GDM1 (cell line): ENCODE measurements at places on chromosomes 4 and X.

GRCh38 chrX:109629310-109629709, 4.3 kb upstream of the KCNE5 start:
- DNase-seq = no peak

- no peak for DNase-seq
Measured at GRCh38 chr4:6962211-6963041, 52.8 kb downstream of the TBC1D14 start.

DNA sequence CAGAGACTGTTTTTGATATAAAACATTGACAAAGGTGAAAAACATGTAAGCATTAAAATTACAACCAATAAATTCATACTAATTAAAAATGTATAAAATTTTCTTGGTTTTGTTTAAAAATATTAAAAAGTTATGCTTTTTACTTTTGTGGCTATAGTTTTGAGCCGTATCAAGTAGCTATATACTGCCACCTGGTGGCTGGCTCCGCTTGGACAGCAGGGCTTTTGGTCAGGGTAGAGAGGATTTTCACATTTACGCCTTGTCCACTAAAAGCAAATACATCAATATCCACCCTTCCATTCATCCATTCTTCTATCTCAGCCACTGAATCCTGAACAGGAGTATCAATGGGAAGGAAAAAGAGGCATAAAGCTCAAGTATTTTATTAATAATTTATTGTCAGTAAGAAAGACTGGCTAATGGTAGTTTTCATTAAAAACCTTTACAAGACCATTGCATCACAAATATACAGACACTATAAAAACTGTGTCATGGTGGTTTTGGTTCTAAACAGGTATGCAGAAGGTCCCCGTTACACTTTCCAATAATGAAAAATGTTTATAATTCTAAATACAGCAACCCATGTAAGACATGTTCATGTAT, 32.1 kb upstream of the MTNR1A start:
- no peak for DNase-seq

GRCh38 chr4:141563723-141564122, 72.7 kb upstream of the IL15 start:
- no peak for DNase-seq

GRCh38 chr4:173195109-173195508, 26.5 kb downstream of the GALNT7 start:
- no peak for DNase-seq

- DNase-seq = no peak
Measured at GRCh38 chr4:133775881-133776280, 425.7 kb downstream of the PABPC4L start.

- no peak for DNase-seq
Measured at GRCh38 chr4:57777876-57778275, 667.7 kb upstream of the IGFBP7 start.

- DNase-seq = no peak
Measured at GRCh38 chrX:118714521-118714920, 12.9 kb upstream of the IL13RA1 start.

- no peak for DNase-seq
Measured at GRCh38 chrX:2516623-2517022, 15.8 kb upstream of the DHRSX start.

DNA sequence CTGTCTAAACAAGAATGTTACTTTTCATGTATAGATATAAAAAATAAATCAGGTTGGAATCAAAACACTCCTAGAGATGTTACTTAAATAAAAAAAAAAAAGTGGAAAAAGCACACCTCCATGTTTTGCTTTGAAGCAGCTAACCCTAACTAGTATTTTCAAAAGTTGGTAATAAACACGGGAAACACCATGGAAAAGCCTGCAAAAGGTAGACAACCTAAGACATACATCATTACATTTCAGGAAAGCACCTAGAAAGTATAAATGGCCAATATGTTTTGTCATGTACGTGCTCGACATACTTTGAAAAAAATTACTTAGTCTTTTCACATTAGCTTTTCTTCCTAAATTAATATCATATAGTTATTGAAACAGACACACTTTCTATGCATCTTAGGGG, 130.1 kb upstream of the SH3RF1 start:
- no peak for DNase-seq

DNA sequence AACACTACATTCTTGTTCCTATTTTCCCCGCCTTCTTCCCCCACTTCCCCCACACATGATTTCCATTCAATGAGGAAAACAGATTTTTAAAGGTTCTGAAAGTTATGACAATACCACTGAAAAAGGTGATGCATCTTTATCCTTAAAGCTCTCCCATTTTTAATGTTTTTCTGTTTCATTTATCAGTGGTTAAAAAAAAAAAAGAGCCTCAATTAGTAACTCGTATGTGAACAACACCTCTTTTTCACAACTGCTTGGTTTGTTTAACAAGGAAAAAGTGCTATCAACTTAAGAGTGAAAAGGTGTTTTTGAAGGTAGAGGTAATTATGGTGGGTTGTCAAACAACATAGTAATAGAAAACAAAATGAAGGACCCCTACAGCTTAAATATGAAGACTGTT, 8.2 kb upstream of the CAMK2D start:
- no peak for DNase-seq

GRCh38 chrX:129638917-129639316, 15.8 kb downstream of the APLN start:
- no peak for DNase-seq

DNA sequence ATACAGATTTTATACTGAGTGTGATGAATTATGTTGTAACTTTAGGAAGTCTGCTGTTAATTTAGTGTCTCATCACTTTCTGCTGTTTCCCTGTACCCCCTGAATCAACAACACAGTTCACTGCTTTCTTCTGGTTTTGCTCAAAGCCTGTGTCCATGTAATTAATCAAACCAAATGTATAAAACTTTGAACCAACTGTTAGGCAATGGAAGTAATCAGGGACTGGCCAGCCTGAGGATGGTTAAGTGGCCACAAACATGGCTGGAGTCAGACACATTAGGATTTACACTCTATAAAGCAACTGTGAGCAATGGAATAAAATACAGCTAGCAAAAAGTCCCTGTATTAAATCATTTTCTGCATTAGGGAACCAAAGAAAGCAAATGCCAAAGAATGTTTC, 42.6 kb downstream of the CXCL1 start:
- no peak for DNase-seq

- no peak for DNase-seq
Measured at GRCh38 chr4:140102421-140102820, 51.6 kb downstream of the MAML3 start.

DNA sequence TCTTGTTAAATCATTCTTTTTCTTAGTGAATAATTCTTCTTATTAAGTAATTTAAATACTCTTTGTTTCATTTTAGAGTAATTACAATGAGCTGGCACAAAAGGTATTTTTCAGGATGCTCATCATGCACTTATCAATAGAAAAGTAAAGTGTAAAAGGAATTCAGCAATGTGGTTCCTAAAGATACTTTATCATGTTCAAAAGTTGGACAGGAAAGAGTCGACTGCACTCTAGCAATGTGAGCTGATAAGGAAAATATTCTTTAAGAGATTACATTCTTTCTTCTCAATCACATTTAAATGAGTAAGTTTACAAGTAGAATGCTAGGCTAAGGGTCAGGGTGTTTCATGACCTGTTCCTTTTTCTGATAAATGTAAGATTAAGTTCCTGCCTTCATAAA, 609.5 kb upstream of the FAM241A start:
- DNase-seq = no peak

- peak; percentile 84 for DNase-seq
Measured at GRCh38 chr4:101790521-101791181, at the start of gene BANK1. Gene BANK1 (plus strand): TSS chr4:101790730. CDS start chr4:101790881, 151 bp downstream.

GRCh38 chr4:134132086-134132783, 69.4 kb downstream of the PABPC4L start:
- DNase-seq = no peak

DNA sequence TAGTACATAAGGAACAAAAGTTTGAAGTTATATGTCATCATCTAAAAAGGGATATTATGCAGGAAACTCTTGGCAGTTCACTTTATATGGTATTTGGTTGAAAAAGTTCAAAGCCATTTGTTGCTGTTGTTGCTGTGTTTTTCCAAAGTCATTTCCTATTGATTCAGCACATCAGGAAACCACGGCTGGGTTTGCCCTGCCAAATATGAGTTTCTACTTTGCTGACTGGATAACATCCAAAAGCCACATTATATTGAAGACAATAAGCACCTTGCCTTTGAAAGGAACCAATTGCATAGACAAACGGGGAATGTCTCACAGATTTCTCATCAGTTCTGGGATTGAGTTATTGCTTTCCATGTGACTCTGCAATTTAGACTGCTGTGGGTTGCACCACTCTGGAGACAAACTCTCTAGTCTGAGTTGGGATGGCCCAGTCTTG, 206.1 kb downstream of the SLC39A8 start:
- DNase-seq = peak; percentile 6

- no peak for DNase-seq
Measured at GRCh38 chr4:80425124-80426100, 89.9 kb downstream of the CFAP299 start.

- peak; percentile 89 for DNase-seq
Measured at GRCh38 chrX:45758319-45758718, 557.6 kb upstream of the DIPK2B start.

- no peak for DNase-seq
Measured at GRCh38 chr4:1459081-1459721, 53.0 kb upstream of the NKX1-1 start.

- DNase-seq = no peak
Measured at GRCh38 chr4:165609653-165610052, 230.8 kb downstream of the CPE start.
